ENCODE measurements at places on chromosomes 3 and 15.

GRCh38 chr3:66402596-66403290 lies 98.1 kb downstream of the LRIG1 start:
- no peak for DNase-seq

GRCh38 chr3:197218210-197218609 lies 80.2 kb downstream of the DLG1 start:
- no peak for DNase-seq

GRCh38 chr3:177483182-177483967 lies 286.1 kb upstream of the TBL1XR1 start:
- peak; percentile 23 for DNase-seq

DNA sequence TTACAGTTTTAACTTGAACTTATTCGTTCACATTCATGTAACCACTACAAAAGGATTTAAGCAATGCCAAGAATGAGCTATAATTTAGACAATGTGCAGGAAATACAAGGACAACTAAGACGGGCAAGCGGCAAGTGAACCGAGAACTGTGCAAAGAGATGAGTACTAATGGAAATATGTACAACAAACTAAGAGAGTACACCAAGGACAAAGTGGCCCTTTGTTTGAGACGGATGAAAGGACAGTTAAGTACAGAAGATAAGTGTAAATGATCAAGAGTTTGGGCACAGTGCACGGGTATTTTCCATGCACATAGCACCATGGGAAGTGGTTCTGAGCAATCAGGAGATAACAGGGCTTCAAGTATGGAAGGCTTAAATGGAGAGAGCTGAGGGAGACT lies 281.7 kb downstream of the ROBO2 start:
- no peak for DNase-seq

DNA sequence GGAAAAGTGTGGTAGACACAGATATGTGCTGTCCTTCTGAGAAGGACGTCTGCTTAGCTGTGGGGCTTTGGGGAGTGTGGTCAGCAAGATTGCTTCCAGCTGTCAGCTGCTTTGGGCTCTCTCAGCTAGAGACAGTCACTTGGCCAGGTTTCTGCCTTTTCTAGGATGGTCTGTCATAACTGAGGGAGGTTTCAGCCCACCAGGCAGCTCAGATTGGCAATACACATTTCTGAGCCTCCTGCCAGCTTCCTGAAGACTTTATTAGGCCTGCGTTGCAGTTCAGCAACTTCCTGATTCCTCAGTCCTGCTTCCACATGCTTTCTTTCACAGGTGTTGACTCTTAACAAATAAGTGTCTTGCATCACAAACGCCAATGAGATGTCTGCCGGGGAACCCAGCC lies 286.5 kb downstream of the SQOR start:
- DNase-seq: no peak

DNA sequence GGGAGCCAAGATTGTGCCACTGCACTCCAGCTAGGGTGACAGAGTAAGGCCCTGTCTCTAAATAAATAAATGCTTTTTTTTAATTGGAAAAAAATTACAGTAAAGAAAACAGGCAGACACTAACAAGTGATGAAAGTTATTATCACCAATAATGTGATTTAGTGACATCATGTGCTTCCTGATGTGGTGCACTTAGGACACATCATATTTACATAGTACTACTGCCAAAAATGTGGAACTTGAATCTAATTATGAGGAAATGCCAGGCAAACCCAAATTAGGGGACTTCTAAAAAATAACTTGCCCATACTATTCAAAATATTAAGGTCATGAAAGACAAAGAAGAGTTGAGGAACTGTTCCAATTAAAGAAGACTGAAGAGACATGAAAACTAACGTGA lies 30.8 kb downstream of the MAP4 start:
- no peak for DNase-seq

Data from HAP-1 (cell line).